ENCODE measurements at places on chromosomes 7 and 10.
A peak's percentile ranks its signal among the peaks of the same experiment; 100 is the strongest.

DNA sequence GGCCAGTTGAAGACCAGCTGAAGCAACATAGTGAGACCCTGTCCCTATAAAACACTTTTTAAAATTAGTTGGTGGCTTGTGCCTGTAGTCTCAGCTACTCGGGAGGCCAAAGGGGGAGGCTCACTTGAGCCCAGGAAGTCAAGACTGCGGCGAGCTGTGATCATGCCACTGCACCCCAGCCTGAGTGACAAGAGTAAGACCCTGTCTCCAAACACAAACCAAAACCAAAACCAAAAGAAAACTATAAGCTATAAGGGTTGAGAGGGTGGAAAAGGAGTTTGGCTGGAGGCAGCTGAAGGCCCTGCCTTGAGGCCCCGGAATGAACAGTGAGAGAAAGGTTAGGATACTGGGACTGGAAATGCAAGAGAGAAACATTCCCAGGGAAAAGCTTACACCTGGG, 10.9 kb upstream of the EXOC6 start:
- DNase-seq: no peak

- no peak for DNase-seq
Observed at GRCh38 chr10:33722067-33722466, 387.6 kb upstream of the NRP1 start.

DNA sequence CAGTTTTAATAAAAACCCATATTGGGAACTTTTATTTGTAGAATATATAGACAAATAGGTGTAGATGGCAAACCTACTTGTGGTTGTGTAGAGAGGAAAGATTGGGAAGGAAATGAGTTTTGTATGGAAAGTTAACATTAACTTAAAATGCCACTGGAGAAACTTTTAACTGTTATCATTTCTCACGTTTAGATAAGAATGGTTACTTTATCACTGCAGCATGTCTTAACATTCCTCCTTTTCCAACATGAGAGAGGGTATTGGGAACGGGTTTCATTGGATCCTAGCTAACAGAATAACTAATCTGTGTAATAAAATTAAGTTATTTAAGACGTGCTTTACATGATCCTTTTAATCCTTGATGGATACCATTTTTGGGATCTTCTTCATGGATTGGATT, 1.8 kb downstream of the LUC7L2 start:
- peak; percentile 57 for DNase-seq

- peak; percentile 82 for DNase-seq
Observed at GRCh38 chr10:43012578-43012977, 64.3 kb upstream of the RET start.
